KBM-7 (cell line): ENCODE measurements at places on chromosomes 6 and 20.
A peak's percentile ranks its signal among the peaks of the same experiment; 100 is the strongest.

DNA sequence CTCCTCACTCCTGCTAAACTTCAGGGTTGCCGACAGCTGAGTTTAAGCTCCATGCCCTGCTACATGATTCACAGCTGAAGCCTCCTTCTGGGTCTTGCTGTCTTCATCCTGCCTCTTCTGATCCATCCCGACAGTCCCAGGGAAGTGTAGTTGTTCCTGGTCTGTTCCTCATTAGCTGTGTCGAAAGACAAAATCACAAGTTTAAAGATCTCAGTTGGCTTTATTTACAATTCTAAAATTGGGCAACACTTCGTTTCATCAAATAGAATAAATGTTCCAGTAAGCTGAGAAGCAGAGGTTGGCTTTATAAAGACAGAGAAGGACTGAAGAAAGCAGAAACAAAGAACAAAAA, 4.1 kb upstream of the SLC2A10 start:
- DNase-seq = no peak

GRCh38 chr20:8470156-8470555, 338.1 kb downstream of the PLCB1 start:
- DNase-seq = no peak

DNA sequence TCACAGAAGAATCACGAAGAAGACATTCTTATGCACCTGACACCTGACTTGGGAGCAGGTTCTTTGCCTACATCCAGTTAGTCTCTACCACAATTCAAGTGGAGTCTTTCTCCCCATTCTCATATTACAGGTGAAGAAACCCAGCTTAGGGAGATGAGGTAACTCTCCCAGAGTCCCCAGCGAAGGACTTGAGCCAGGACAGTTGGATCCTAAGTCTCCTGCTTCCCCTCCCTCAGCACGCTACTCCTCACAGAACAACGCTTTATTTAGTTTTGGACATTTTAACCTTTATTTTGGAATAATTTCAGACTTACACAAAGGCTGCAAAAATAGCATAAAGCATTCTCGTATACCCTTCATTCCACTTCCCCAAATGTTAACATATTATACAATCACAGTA, 824 bp upstream of the CSTL1 start:
- DNase-seq = no peak

DNA sequence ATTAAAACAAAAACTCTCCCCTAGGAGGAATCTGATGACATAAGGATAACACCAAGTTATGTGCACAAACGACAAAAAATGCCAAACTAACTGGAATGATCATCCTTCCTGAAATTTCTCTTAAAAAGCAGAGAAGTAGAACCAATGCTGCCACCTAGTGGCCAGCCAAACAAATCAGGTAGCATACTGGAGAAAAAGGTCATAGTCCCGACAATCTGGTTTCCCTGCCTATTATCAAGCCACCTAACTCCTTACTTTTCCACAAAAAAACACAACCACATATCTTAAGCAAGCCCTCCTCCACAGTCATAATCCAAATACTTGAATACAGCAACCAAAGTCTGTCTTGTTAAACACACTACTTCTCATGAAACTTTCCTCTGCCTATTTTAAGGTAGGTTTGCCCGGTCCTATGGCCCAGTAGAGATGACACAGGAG, 5.3 kb downstream of the OARD1 start:
- DNase-seq = peak; percentile 72

DNA sequence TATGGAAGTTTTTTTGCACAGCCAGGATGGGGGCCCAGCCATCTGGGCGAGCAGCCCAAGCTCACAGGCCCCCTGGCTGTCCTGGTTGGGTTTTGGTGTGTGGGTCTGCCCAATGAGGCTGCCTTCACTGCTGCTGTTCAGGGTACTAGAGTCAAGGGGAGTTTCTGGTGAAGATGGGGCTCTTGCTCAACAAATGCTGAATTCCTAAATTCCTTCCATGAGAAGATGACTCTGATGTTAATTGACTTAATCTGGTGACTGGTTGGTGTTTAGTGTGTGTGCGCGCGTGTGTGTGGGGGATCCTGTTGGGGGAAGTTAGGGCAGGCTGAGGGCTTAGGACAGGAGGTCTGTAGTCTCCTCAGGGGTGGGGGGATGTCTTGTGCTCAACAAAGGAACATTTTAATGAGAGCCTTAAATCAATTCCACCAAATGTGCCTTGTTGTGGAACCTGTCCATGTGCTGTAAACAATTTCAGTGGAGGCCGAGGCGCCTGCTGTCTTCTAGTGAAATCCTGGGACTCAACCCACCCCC, 1.9 kb downstream of the PTK7 start:
- DNase-seq = no peak

DNA sequence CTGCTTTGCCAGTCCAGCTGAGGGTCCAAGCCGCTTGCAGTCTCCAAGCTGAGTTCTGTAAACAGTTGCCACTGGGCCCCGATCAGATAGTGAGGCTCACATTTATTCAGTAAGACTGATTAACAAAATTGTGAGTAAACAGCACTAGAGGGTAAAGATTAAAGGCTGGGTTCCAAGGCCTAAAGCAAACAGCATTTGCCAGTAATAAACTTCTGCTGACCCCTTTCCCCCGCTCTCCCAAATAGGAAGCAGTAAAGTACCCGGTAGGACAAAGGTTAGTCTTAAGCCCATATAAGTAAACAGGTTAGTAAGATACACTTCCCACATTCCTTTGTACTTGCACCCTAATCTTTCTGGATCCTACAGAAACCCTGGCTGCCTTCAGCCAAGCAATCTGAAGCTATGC, 181.8 kb downstream of the MEI4 start:
- no peak for DNase-seq

- DNase-seq = no peak
These were observed 40.3 kb upstream of the C20orf144 start for GRCh38 chr20:33621717-33622400.

- DNase-seq = no peak
These were observed 327.3 kb upstream of the RNF24 start for GRCh38 chr20:4342609-4343008.

GRCh38 chr6:63923139-63923739, 287.6 kb downstream of the PHF3 start:
- peak; percentile 19 for DNase-seq

- no peak for DNase-seq
These were observed at the start of gene TPMT for GRCh38 chr6:18154507-18155149. Gene TPMT, minus strand, starts transcription at chr6:18155077. Its CDS starts 5,950 bp downstream, at chr6:18149127.

DNA sequence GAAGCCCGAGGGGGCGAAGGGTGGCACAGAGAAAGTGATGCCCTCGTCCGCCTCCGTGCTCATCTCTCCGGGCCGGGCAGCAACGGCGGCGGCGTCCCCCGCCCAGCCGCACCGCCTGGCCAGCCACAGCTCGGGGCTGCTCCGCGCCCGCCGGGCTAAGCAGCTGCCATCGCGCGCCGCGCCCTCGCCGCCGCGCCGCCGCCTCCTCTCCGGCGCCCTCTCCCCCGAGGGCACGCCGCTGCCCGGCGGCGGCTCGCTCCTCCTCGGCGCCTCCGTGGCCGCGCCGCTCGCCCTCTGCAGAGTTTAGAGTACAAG, 225 bp downstream of the MAP3K5 start:
- DNase-seq = no peak

DNA sequence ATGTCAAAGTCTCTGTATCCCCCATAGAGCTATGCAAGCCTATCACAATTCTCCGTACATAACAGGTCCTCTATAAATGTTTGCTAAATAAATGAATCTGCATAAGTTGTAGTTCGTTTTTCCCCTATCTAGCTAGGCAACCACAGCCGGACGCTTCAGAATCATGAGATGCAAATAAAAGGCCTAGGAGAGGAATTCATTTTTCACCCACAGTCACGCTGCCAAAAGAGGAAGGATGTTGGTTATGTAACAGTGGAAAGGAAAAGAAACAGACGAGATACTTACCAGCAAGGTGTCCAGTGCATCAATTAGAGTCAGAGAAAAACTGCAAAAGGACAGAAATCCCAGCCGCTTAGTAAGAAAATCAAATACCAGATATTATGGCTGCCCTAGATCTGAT, 2.4 kb downstream of the EDEM2 start:
- peak; percentile 79 for DNase-seq

DNA sequence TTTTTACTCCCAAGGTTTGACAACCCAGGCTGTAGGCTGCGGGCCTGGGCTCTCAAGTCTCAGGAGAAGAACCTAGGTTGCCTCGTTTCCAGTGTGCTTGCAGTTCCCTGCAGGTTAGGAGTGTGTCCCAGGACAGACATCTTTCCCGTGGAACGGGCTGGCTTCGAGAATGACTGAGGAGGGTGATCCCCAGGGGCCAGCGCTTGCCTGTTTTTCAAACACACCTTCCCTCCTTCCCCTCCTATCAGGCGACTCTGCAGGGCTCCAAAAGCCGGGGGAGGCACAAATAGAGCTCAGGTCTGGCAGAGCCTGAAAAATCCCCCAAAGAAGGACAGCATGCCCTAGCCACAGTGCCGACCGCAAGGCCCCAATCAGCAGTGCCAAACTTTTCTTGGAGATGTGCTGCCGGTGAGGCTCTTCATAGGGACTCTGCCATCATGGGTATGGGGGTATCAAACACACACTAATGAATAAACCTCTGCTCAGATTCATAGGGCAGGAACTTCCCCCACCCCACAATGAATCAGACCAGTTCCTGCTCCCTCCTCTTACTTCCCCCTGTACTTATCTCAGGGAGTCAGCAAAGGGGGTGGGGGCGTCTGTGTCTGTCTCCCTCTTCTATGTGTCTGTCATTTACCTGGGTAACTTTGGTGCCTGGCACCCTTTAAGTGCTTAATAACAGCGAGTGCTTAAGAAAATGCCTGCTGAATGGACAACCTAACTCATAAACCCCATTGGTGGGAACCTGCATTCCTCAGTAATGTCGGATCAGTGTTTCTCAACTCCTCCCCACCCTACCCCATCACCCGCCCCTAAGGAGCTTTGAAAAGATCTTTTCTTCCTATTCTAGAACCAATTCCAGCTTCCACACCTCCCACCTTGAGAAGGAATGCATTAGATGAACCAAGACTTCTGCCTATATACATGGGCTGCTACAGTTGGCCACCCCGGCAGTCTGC, 1.6 kb downstream of the KCNG1 start:
- DNase-seq = no peak

GRCh38 chr6:148947621-148948444, 201.0 kb downstream of the UST start:
- peak; percentile 78 for DNase-seq

DNA sequence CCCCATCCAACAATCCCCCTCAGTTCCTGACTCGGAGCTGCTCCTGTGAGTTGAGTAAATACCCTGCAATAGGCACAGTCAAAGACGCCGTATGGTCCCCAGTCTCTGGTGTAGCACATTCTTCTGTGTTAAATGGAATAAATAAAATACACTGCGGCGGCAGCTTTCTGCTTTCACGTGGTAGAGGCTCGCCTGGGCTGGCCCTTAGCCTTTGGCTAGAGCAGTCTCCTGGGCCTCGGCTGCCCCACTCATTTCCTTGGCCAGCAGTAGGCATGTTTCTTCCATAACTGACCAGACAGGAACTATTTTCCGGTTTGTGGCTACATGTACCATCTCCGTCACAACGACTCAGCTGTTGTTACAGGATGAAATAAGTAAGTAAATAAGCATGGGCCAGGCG, 20.7 kb downstream of the SERPINB6 start:
- DNase-seq = no peak

- no peak for DNase-seq
These were observed 334.4 kb downstream of the TFAP2B start for GRCh38 chr6:51153109-51153508.

DNA sequence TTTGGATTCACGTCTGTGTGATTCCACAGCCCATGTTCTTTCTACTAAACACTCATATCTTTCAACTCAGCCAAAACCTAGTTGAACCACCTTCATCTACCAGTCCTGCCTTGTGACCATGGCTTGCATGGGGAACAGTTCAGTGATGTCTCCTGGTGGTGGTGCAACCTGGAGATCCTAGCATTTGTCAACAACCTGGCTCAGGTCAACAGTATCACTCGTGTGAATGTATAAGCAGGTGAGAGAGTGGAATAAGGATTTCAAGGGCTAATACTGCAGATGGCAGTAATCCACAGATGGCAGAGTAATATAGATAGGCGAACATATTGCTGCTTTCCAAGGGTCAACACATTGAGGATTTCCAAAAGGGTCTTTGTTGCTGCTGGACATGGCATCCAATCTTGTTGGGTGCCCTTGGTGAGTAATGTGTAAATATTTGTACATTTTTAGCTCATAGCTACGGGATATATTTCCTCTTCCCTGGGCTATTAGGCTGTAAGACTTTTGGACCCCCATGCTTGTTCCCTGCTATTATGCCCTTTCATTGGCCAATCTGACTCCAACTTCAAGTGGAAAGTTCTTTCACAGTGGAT, 13.4 kb downstream of the PBOV1 start:
- DNase-seq = no peak
